Lower leg skin (tissue), 4 donors: ENCODE measurements at places on chromosomes 11 and 22. TPM values are rescaled to one million over a fixed set of nuclear protein-coding genes. Genes with fewer than 3 reads are reported as not detected.

The CCDC73 gene
- not detected for total RNA-seq

DNA sequence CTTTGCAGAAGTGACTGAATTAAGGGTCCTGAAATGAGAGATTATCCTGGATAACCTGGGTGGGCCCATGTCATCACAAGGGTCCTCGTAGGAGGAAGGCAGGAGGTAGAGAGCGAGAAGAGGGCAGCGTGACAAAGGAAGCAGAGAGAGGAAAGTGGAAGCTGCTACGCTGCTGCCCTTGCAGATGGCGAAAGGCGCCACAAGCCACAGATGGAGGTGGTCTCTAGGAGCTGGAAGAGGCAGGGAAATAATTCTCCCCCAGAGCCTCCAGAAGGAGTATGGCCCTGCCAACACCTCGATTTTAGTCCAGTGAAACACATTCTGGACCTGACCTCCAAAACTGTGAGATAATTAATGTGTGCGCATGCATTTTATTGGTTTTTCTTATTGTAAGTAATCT is 13.4 kb downstream of the TMEM184B start:
- no peak for DNase-seq

The TEX54 gene
- total RNA-seq = not detected

DNA sequence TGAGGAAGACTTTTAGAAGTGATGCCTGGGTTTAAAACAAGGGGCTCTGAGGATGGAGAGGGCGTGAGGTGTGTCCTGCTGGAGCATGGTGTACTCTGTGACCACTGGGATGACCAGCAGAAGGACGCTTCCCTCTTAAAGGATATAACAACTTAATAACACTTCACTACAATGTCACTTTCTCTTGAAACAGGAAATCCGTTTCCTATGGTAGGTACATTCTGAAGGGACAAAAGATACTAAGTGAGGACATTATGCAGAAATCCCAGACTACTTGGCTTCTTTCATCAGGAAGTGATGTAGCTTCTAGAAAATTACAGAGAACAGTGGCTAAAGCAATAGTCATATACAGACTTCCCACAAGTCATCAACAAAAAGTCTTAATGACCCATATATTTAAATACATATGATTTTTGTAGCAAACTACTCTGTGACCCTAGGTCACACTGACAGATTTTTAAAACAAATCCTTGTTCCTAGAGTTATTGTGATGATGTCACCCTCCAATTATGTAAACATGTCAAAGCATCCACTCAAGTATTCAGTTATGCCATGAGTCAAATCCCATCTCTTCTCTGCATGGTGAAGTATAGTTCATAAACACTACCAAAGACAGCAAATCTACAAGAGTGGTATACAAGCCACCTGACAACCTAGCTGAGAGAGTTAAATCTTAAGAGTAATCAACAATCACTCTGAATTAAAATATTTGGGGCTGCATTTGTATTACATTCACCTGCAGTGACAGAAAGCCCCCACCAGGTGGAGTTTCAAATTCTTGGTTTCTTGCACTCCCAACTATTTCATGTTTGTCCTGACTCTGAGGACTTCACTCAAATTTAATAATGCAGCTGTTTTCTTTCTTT is 32.8 kb downstream of the PITPNB start:
- DNase-seq = no peak

DNA sequence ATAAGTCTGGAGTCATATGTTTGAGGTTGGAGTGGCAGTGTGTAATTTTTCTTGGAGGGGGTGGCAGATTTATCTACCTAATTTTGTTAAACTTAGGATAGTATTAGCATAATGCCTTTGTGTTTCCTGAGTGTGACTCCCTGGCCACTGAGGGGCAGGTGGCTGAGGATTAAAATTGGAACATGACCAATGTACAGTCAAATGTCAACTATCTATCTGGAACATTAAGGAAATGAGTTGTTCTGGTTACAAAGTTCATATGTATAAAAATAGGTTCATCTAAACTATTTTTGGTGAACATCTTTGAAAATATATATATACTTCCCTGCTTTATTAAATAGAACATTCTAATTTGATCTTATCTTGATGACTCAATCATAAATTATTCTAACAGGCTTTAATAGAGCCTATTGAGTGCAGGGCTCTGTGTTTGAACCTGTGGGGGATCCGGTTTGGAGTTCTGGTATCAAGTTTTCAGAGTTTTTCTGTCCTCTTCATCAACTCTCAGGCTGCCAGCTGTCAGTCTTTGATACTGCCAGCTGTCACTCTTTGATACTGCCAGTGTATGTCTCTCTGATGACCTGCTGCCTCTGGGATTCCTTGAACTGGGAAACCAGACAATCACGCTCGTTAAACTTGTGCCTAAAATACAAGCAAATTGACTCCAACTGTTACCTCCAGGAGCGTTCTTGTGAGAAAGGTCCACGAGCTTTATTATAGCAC is 309.6 kb downstream of the METTL15 start:
- DNase-seq = no peak

GRCh38 chr11:131874070-131874469 is 503.7 kb downstream of the NTM start:
- DNase-seq = no peak

DNA sequence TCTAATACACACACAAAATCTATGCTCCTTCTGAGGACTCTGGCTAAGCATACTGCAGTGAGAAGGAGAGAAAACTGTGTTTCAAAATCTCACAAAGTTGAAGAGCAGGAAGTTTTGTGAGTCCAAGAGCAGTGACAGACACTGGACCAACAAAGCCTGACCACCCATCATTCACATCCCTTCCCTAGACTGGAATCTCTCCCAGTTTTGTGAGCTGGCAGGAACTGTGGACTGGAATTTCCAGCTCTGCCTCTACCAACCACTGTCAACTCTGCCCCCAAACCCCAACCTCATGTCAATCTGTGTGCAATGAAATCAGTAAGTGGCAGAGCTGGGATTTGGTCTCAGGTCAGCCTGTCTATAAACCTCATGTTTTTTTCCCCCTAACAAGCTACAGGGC is 112.6 kb downstream of the ARL14EP start:
- no peak for DNase-seq

- peak; percentile 32 for DNase-seq
Measured at GRCh38 chr11:46120346-46121300, 631 bp downstream of the PHF21A start.

DNA sequence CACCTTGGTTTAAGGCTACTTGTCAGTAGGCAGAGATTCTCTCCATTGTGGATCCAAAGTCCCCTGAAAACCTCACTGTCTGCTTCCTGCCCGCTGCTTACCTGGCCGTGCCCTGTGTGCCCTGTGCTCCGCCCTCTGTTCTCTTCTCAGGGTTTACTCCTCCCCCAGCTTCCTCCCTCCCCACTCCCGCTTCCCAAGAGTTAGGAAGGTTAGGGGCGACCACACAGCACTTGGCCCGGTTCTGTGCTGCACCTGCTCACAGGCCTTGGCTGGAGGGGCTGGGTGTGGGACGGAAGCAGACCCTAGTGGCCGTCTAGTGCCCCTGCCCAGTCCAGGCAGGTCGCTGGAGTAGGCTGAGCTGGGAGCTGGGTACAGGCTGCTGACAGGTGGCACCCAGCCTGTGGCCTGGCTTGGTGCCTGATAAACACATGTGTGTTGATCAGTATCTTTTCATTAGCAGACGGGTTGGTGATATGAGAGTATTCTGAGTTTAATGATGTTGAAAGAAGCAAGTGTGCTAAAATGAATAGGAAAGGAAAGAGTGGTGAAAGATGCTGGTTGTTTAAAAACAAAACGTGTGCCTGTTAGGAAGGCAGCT is 40.5 kb downstream of the GRAMD4 start:
- no peak for DNase-seq

- DNase-seq = no peak
Measured at GRCh38 chr11:71242391-71242790, 10.0 kb downstream of the SHANK2 start.

- no peak for DNase-seq
Measured at GRCh38 chr11:118015385-118015841, 29.2 kb downstream of the IL10RA start.

- DNase-seq = no peak
Measured at GRCh38 chr11:104870910-104871309, 27.4 kb downstream of the CASP12 start.

GRCh38 chr11:69902337-69902736 is 83.1 kb upstream of the FGF3 start:
- DNase-seq = no peak
